ENCODE measurements at places on chromosomes 3 and 15.

GRCh38 chr3:129493206-129493605, 35.2 kb upstream of the RHO start:
- DNase-seq, result no peak

GRCh38 chr3:2937055-2937454, 173.1 kb downstream of the IL5RA start:
- DNase-seq, result no peak

DNA sequence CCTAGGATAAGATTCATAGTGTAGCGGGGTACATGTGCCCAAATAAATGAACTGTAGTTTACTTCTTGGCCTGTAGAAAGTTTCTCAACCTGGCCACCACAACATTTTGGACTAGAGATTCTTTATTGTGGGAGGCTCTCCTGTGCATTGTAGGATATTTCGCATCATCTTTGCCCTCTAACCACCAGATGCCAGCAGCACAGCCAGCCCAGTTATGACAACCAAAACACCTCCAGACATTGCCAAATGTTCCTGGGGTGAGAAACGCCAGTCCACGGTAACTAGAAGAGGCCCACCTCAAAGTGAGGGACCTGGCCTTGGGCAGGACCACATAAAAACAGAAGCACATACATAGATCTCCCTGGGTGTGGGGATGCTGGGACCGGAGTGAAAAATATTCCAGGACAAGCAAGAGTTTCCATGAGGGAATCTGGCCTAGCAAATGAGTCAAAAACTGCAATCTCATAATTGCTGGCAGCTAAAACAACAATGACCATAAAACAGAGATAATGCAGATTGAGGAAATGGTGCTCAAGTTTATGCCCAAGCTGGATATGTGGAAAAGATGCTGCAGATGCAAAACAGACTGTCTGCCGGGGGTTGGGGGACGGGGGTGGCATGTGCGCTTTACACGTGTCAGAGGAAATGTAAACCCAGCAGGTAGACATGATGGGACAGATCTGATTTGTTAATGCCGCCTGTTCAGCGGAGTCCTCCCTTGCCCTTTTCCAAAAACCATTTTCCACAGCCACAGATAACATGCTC, 39.7 kb downstream of the ARHGEF3 start:
- no peak for DNase-seq

DNA sequence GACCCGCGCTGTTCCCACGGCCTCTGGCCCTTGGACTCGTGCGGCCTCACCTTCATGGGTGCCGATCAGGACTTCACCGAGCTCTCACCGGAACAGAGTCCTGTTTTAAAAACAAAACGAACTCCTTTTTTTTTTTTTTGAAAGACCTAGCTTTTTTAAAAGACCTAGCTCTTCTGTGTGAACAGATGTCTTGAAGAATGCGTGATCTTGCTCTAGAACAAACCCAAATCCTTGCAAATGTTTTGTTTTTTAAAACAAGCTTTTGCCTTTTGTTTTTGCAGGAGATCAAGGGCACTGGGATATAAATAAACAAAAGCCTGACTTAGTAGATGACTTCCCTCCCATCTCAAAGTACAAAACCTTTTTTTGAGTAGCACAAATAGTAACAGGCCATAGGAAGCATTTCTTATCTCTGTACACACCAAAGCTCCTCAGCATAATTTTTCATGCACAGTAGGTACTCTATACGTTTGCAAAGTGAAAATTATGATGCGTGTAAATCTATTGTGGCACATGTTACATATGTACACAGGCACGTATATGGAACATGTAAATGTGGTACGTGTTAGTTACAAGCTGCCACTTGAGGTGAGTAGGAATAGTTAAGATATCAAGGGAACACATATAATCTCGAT, 1.1 kb upstream of the MSL2 start:
- no peak for DNase-seq

GRCh38 chr15:69818529-69818928, 279.2 kb downstream of the TLE3 start:
- no peak for DNase-seq
